ENCODE measurements at places on chromosomes 11 and 22. TPM values are rescaled to one million over a fixed set of nuclear protein-coding genes. Genes with fewer than 3 reads are reported as not detected.
A peak's percentile ranks its signal among the peaks of the same experiment; 100 is the strongest.

- no peak for DNase-seq
These were observed 58.8 kb downstream of the MCM5 start for GRCh38 chr22:35458547-35459422.

DNA sequence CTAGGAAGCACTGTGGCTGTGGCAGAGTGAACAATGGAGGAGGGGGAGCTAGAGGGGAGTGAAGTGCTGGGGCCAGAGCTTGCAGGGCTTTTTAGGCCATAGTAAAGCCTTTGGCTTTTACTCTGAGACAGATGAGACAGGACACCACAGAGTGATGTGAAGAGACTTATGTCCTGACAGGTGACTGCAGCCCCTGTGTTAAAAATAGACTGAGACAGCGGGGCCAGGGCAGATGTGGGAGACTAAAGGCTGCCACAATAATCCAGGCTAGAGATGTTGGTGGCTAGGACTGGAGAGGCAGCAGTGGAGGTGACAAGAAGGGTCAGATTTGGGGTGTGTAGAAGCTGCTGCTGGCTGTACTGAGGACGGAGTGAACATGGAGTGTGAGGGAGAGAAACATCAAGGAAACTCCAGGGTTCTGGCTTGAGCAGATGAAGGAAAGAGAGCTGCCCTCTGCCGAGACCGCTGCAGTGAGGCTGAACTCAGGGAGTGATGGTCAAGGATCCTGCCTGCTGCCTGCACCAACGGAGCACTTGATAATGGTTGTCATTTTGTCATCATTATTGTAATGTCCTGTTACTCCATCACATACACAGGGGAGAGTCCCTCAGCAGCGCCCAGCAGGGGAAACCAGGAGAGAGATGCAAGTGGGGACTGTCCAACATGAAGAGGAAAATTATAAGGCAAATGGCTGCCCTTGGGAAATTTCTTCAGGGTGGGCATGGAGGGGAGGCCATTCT lies 27.4 kb downstream of the SLC43A1 start:
- no peak for DNase-seq

- peak; percentile 80 for DNase-seq
These were observed 52.9 kb upstream of the RTL6 start for GRCh38 chr22:44550711-44551491.

DNA sequence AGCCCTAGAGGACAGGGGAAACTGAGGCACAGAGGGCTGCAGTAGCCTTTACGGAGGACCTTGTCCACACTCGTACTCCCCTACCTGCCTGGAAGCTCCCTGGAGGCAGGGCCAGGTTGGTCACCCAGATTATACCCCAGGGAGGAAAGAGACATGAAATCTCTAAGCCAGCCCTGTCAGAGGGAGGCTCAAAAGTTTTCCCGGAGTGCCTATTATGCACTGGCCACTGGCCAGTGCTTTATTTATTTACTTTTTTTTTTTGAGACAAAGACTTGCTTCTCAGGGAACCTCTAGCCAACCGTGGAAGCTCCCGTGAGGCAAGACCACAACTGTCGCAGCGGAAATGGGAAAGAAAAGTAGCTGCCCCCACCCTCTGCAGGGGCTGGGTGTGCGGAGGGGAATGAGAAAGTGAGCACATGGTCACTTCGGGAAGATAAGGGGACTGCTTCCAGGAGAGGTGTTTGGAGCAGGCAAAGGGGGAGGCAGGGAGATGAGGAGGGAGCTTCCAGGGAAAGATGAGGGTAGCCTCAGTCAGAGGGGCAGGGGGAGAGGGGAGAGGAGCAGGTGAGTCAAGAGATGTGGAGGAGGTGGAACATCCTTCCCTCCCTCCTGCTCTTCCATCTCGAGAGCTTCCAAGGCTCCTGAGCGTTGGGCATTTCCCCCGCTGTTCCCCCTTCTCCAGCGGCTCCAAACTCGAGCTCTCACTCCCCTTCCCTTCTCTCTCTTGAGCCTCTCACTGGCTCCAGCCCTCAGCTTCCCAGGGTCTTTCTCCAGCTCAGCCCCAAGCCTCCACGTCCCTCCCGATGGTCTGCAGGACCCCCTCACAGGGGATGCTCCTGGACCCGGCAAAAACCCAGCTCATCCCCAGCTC lies 4.3 kb downstream of the IL2RB start:
- DNase-seq = no peak

DNA sequence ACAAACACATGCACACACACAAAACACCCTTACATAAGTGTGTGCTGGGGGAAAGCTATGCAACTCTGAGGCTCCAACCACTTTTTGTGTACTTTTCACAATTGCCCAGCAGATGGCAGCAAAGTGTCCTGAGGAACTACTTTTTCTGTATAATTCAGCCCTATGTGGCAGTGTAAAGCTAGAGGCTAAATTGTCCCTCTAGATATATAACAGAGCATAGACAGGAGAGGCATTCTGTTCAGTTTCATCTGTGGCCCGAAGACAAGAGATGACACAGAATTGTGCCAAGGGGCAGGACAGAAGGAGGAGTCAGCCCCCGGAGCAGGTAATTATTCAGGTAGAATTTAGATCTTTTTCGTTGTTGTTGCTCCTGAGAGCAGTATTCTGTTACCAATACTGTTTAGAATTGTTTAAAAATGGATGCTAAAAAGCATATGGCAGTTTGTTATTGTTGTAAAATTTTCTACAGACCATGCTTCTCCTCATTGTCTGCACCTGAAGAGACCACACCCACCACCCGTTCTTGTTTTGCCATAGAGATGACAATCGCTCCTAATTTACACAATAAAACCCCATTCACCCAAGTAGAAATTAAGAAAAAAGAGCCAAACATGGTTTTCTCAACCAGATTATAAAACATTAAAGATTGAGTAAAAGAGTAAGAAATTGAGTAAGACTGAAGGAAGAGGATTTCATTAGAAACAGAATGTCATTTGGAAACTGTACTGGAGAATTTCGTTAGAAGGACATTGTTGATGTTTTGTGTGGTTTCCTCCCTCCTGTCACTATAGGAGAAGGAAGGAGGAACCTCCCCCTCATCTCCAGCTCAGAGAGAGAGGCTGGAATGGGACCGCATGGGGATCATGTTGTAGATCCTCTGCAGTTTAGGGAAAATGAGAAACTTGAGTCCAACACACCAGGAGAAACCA lies 14.5 kb upstream of the MS4A7 start:
- peak; percentile 39 for DNase-seq

NCAM1 gene
- 0.33 TPM for total RNA-seq

GRCh38 chr11:88354912-88355311 lies 17.4 kb upstream of the CTSC start:
- DNase-seq = no peak

DNA sequence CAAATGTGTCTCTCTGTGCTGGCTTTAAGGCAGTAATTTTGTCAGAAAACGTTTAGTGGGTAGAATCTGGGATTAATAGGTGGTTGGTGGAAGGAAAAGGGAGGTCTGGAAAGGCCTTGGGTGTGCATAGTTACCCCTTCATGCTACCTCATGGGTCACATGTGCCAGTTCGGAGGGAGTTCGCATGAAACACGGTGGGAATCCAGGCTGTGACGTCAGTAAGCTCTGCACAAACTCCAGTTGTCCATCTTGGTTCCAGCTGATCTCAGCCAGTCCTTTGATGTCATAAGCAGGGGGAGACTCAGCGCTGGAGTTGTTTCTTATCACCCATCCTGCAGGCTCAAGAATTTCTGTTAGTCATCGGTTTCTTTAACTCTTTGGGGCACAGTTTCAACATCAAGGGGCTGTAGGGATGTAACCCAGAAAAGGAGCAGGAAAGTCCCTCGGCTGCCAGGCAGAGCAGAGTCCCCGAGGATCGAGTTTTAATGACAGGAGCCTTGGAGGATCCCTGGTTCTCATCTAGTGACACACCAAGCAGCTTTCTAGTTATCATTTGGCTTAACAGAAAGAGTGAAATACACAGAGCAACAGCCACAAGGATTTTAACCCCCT lies 28.9 kb downstream of the MOV10L1 start:
- no peak for DNase-seq

CARD18 gene
- not detected for total RNA-seq

DNA sequence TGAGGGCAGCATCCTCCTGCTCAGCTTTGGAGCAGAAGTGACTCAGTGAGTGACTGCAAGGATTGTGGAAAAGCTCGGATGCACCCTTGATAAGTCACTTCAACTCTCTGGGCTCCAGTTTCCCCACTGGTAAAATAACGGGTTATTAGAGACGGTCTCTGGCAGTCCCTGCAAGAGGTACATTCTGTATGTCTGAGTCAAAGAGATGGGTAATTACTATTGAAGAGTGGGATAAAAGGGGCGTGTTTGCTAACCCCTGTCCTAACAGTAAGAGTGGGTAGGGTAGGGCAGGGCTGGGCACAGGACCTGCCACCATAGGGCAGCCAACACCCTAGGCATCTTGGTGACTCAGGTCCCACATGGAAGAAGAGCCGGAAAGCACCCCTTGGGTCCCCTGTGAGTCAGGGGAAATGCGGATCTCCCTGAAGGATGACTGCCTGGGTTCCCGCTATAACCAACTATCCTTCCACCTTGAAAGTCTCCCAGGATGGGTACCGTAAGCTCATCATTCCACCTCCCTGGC lies 7.3 kb upstream of the AHNAK start:
- DNase-seq = peak; percentile 93

DNA sequence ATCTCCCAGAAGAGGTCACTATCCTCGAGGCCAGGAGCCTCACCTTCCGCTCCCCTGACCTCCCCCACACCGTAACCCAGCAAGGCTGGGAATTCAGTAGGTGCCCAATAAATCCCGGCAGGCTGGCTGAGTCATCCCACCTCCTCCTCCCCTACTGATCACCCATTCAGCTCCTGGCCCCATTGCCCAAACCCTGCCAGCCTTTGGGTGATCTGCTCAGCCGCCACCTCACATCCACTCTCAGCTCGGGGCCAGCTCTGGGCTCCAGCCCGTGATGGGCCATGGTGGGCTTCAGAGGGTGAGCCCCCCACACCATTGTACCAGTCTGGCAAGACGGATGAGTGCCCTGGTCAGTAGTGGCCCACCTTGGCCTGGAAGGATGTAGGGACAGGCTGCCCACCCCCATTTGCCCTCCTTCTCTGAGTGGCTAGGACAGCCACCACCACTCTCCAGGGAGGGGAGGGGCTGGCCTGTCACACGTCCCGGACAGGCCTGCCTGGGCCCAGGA lies 8.2 kb downstream of the TRPM5 start:
- DNase-seq = no peak

Measured in PC-9 (cell line).